ENCODE measurements at places on chromosomes 3 and 15.
A peak's percentile ranks its signal among the peaks of the same experiment; 100 is the strongest.

DNA sequence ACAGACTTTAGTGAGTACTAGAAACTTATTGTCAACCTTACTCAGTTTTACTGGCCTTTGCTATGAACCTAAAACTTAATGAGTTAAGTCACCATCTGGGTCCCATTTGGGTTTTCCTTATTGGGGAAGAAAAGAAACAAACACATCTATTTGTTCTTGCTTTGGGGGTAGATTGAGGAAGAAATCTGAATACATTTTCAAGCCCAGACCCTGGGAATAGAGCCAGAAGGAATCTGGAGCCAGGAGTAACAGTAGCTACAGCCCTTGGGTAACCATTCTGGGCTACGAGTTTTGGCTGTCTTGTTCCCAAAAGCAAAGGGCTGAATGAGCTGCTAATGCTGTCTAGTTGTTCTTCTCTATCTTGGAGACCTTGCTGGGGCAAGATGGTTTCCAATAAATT is 16.5 kb downstream of the SLC12A1 start:
- DNase-seq: no peak

- no peak for DNase-seq
These were observed 3.1 kb downstream of the CIAO2A start for GRCh38 chr15:64090527-64090926.

GRCh38 chr3:190491533-190492054 is 22.3 kb upstream of the IL1RAP start:
- no peak for DNase-seq

DNA sequence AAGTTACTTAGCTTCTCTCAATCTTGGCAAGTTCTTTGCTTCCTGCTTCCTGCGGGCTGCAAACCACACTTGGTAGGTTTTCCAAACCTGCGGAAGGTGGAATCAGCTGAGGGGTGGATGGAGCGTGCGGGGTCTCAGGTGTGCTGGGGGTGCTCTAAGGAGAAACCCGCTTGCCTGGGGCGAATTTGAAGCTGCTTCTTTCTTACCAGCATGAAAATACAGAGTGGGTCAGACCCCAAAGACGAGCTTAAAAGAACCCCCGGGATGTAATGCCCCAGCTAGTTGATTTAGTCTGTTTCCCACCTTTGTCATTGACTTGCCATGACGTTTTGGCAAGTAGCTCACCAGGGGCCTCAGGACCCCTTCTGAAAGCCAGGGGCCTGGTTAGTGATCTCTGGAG is 28.8 kb upstream of the CORO2B start:
- no peak for DNase-seq

GRCh38 chr3:56339244-56339643 is 129.0 kb downstream of the ERC2 start:
- DNase-seq: no peak

DNA sequence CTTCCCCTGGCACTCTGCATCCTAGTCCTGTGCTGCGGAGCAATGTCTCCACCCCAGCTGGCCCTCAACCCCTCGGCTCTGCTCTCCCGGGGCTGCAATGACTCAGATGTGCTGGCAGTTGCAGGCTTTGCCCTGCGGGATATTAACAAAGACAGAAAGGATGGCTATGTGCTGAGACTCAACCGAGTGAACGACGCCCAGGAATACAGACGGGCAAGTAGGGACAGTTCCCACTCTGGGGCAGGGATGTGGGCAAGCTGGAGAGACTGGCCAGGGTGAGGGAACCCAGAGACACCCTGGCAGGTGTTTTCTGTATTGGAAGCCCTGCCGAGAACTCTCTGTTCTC is 247 bp downstream of the FETUB start:
- DNase-seq: no peak

- DNase-seq: no peak
These were observed 68.6 kb downstream of the FILIP1L start for GRCh38 chr3:100045696-100046095.

DNA sequence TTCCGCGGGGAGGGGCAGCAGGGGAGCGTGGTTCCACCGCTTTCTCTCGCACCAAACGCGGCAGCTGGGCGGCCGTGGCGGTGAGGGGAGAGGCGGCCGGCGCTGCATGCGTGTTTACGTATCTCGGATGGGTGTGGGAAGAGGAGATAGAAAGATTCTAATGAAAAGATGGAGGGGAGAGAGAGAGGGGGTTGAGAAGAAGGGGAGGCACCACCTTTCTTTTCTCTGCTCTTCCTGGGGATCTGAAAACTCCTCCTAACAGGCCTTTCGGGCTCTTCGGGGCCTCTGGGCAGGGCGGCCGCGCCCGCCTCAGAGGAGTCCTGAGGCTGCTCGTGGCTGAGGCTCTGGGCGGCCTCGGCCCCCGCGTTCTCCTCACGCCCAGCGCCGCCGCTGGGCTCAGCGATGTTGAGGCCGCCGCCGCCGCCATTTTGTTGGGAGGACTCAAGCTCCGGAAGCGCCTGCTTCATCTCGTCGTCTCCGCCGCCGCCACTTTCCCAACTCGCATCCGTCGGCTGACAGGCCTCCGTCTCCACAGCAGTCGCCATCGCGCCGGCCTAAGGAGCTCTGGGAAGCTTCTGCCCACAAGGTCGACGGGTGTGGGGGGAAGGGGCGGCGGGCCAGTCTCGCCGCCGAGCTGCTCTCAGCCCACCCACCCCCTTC is 473 bp downstream of the TASOR start:
- peak; percentile 69 for DNase-seq

DNA sequence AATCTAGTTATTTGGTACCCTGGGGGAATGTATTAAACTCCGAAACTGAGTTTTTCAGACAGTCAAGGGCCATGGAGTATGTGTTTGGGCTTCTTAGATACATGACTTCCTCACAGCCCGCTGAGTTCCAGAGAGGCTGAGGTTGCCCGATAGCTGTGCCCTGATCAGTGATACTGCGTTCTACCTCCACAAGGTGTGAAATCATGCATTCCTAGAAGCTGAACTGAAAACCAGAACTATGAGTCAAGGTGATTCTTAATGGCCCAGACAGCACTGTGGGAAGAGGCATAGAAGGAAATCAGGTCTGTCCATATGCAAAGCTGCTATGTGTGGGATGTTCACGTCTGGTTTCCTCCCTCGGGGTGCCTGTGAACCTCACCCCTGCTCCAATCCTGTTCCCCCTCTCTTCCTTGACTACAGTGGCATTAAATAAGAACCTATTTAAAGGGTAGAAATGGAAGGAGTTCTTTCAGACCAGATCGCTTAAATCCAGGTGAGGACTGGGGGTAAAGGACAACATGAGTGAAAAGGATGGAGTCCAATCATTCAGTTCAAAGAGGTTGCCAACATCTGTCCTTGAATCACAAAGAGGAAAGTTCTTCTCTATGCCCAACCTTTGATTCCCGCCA is 74.3 kb downstream of the MYO1E start:
- no peak for DNase-seq

DNA sequence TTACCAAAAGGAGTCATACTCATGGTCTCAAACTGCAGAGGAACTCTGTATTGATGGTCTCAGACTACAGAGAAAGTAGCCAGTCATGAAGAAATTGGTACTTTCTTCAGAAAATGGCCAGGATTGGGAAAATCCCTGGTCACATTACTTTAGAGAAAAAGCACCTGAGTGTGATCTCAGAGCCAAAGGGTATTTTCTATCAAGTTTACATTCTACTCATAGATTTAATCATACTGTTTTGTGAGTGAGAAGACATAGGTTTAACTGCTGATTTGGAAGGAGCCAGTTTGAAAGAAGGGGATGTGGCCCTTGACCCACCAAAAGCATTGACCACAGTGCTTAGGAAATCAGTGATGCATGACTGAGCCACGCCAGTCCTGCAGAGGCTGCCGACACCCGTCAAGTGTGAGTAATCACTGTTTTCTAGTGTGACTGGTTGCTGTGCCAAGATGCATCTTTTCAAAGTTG is 203.6 kb downstream of the AKAP13 start:
- DNase-seq: no peak

DNA sequence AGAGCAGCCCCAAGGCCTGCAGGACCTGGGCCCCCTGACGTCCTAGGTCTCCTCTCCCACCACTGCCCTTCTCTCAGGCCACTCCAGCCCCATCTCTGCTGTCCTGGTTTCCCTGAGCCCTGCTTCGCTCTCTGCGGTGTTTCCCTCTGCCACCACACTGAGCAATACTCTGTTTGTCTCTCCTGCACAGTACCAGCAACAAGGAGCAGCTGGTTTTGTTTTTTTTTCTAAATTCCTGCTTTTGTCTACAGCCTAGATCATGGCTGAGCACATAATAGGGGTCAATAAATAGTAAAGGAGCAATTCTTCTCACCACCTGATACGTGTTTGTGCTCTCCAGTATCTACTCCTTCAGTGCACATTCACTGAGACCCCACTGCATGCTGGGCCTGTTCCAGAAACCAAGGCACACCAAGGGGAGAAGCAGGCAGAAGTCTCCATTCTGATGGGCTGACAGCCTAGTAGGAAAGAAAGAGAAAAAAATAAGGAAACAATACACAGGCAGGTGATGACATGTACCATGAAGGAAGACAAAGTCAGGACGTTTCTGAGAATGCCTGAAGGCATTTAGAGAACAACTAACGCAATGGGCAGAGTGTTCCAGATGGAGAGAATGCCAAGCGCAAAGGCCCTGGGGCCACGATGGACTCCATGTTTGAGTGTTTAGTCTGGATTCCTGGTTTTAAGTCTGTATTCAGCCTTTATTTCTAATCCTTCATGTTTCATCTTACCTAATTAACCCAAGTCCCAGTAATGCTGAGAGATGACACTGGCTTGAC is 6.0 kb upstream of the ACAD9 start:
- no peak for DNase-seq

GRCh38 chr3:138113326-138113725 is 2.1 kb downstream of the DZIP1L start:
- DNase-seq: no peak

GRCh38 chr3:195260280-195260905 is 10.6 kb downstream of the XXYLT1 start:
- no peak for DNase-seq

DNA sequence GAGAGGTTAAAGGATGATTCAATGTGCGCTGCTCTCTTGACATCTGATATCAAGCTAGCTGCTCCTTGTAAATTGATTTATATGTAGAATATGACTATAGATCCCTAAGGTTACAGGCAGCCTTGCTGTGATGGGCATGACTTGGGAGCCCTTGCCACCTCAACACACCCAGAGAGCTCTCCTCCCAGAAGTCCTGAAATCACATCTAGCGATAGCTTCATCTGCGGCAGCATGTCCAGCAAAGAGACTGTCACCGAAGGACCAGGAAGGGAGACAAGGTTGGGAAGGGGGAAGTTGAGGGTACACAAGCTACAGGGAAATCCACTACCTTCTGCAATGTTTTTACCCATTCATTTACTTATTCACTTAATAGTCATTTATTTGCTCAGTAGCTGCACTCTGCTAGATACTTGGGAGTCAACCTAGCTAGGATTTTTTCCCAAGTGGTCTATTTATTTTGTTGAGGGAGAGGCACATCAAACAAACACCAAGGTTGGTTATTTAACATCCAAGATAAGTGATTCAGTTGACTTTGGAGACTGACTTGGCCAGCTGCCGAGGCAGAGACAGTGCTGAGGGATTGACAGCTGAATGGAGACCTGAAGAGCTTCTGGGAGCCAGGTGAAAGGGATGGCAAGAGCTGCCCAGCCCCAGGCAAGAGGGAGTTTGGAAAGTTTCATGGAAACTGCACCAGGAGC is 205.8 kb upstream of the IL12A start:
- DNase-seq: no peak

DNA sequence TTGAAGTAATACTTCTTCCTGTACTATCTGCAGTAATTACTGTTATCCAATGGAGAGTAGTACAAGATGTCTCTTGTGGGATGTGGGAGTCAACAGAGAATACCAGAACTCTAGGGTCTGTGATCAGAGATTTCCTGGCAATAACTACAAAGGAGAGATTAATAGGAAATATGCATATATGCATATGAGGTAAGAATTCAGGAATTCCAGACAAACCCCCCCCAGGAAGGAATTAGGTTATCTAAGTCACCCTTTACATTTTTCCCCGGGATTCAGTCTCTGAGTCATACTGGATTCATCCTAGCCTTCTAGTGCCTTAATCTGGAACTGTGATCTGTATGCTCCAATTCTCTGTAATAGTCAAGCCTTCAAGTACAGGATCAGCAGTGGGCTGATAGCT is 49.4 kb downstream of the GTF2E1 start:
- DNase-seq: no peak

- DNase-seq: no peak
These were observed 54.8 kb upstream of the HES1 start for GRCh38 chr3:194080913-194081800.

- DNase-seq: no peak
These were observed 4.9 kb downstream of the USP3 start for GRCh38 chr15:63509056-63509954.

GRCh38 chr3:177381070-177381469 is 183.8 kb upstream of the TBL1XR1 start:
- DNase-seq: no peak

- DNase-seq: no peak
These were observed 605.2 kb downstream of the MAGI1 start for GRCh38 chr3:65433480-65433879.

DNA sequence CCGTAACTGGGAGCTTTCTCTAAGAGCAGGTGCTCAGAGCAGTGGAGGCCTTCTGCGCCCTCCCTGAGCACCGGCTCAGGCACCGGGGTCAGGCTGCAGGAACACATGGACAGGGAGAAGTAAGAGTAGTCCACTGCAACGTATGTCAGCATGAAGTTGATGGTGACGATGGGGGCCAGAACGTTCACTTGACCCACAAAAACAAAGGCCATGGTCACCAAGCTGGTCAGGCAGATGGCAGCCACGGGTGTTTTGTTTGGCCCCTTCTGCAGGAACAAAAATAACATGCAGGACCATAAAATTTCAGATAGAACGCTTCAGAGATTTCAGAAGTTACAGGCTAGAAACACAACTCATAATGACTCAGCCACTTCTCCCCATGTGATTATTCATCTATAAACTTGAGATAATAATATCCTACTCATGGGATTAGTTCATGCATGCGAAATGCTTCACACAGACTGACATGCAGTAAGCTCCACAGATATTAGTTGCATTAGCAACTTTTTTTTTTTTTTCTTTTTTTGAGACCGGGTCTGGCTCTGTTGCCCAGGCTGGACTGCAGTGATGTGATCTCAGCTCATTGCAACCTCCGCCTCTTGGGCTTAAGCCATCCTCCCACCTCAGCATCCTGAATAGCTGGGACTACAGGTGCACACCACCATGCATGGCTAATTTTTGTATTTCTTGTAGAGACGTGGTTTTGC is 52.2 kb upstream of the HEG1 start:
- DNase-seq: no peak
